ENCODE measurements at places on chromosomes 2 and 18.

- DNase-seq = peak; percentile 95
Observed at GRCh38 chr2:235025800-235026536, 74.2 kb downstream of the SH3BP4 start.

GRCh38 chr2:145777297-145777696 is 1257.4 kb upstream of the ZEB2 start:
- peak; percentile 67 for DNase-seq

- DNase-seq = peak; percentile 33
Observed at GRCh38 chr18:22558945-22559385, 141.2 kb upstream of the CTAGE1 start.

DNA sequence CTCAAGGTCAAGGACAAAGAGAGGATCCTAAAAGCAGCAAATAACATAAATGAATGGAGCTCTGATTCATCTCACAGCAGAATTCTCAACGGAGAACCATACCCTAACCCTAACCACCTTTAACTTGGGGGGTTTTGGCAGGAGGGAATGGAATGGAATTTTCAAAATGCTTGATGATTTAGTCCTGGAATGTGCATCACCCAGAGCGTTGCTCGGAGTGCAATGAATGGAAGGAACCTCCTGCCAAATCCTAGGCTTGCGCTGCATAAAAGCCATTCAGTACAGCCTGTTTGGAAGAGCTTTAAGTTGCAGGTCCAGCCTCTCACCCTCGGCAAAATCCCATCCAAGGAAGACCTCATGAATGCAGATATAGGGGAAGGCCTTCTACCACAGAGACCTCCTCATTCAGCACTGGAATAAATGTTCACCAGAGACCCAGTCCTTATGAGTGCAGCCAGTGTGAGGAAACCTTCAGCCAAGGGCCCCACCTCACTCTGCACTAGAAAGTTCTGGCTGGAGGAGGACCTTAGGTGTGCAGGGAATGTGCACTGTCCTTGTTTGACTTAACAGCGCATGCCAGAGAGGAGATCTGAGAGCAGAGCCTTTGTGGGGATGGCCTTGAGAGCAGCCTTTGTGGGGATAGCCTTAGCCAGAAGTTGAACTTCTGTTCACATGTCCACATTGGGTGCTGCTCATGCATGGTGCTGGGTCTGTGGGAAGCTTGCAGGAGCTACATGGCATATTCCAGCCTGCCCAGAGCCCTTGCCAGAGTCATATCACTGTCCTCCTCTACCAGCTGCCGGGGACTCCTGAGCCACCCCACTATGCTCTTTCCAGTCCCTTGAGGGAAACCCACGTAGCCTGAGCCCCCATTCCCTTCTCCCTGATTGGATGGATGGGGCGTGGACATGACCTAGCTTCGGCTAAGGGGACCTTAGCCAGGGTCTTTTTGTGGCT is 30.5 kb downstream of the ASB1 start:
- DNase-seq = no peak

DNA sequence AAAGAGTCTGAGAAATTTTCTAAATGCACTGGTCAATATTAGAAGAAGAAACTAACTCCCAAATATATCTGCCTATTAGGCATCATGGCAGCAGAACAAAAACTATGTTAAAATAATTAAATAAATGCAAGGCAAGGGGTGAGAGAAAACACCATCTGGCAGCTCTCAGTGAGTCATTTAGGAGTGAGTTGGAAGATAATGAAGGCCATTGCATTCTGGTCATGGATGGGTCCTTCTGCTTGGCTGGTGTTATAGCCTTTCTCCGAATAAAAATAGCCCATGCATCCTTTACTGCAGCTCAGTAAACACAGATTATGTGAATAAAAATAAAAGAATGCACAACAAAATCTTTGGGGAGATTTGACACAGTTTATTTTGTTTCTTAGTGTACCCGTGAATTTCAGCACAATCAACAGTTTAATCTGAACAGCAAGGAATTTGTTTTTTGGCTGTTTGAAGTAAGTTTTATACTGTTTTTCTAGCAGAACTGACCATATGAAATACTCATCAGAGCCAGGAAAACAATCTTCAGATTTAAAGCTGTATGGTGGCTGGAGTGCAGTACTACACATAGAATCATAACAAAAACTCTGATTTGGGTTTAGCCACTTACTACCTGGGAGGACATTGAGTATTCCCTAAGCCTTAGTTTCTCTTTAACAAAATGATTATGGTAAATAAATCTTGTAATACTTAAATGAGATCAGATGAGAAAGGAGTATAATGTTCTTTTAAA is 225.1 kb upstream of the ITGA4 start:
- no peak for DNase-seq

Data from A172 (cell line).